ENCODE measurements at places on chromosomes 4 and X. TPM values are rescaled to one million over a fixed set of nuclear protein-coding genes. Genes with fewer than 3 reads are reported as not detected.

DNA sequence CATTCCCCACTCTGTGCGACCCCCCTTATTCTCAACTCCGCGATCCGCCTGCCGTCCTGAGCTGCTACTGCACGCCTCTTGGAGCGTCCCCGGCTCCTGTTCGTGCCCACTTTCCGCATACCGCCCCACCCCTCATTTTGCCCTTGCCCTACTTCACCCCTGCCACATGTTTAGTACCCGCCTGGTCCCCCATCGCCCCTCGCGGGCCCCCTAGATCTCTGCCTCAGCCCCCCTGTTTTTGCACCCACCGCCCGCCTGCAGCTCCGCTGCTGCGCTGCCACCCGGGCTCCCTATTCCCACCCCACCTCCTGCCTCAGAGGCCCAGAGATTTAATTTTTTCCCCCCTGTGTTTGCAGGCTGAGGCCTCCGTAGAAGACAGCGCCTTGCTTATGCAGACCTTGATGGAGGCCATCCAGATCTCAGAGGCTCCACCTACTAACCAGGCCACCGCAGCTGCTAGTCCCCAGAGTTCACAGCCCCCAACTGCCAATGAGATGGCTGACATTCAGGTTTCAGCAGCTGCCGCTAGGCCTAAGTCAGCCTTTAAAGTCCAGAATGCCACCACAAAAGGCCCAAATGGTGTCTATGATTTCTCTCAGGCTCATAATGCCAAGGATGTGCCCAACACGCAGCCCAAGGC is 1.4 kb downstream of the MAGED1 start:
- DNase-seq: no peak

DNA sequence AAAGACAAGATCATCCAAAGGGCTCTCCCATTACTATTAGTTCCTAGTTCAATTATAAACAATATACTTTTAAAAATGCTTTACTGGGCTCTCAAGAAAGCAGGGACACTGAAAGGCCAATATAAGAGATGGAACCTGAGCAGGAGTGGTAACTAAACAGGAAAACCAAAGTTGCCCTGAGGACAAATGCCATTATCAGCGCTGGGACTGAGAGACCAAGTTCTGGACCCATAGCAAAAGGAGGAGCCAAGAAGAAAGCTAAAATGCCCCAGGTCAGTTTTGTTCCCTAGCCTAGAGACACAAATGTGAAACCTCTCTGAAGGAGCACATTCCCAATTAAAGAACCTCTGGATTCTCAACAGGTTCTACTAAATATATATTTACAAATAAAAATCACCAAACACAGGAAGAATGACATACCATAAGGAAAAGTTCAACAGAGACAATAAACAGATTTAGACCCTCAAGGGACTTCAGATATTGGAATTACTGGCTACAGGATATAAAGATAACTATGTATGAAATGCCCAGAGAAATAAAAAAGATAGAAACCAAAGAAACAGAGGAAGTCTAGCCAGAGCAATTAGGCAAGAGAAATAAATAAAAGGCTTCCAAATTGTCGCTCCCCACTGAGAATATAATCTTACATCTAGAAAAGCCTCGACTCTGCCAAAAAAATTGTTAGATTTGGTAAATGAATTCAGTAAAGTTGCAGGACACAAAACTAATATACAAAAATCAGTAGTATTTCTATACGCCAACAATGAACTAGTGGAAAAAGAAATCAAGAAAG is 67.1 kb downstream of the KLHL8 start:
- DNase-seq: no peak

DNA sequence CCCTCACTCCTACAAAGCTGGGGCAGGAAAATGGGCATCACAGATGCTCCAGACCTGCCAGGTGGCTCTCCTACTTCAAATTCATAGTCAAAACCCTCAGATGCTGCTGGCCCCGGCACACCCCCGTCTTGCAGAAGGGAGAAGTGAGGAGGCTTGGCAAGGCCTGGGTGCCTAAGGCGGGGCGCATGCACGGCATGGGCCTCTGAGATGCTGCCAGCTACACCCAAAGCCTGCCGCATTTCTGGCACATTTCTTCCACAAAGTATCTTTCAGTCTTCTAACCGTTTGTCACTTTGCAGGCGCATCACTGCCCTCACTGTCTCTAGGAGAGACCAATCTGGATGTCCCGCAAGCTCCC is 19.6 kb downstream of the WDR1 start:
- no peak for DNase-seq

GRCh38 chrX:129649268-129650182 is 5.2 kb downstream of the APLN start:
- DNase-seq: peak; percentile 70

GRCh38 chrX:56468441-56468840 is 95.0 kb upstream of the UBQLN2 start:
- no peak for DNase-seq

The TEX11 gene
- total RNA-seq: not detected

The TLR6 gene
- total RNA-seq: 2.2 TPM

The TRAM1L1 gene
- total RNA-seq: 1.3 TPM

DNA sequence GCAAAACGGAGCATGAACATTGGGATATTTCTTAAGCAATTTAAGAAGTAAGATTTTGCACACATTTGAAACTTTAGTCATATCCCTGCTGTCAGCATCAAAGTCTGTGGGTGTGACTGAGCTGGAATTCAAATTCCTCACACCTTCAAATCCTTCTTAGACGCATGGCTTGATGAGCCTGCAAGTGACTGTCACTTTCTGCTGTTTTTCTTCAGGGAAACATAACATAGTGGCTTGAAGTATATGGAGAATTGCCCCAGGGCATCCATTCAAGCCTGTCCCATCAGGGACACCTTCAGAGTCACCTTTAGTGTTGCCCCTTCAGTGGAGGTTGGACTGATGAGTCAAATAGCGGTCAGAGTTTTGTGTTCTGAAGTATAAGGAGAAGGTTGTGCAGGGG is 17.4 kb downstream of the FHDC1 start:
- no peak for DNase-seq

GRCh38 chr4:118587946-118588345 is 97.2 kb upstream of the METTL14 start:
- no peak for DNase-seq

DNA sequence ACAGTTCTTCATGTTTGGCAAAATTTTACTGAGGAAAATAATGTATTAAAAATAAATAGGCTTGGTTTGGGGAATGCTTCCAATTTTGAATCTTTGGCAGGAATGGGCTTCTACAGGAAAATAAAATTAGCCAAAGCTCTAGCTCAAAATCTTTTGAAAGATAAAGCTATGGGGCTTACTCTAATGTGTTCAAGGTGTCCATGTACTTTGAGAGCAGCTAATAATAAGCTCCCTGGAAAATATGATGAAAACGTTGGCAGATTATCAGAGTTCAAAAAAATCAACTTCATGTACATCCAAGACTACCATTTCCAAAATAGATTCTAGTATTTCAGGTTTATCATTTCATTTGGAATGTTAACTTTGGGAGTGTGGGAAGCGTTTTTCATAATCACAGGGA is 158.4 kb downstream of the EMCN start:
- no peak for DNase-seq
